ENCODE measurements at places on chromosomes 1 and 21.

DNA sequence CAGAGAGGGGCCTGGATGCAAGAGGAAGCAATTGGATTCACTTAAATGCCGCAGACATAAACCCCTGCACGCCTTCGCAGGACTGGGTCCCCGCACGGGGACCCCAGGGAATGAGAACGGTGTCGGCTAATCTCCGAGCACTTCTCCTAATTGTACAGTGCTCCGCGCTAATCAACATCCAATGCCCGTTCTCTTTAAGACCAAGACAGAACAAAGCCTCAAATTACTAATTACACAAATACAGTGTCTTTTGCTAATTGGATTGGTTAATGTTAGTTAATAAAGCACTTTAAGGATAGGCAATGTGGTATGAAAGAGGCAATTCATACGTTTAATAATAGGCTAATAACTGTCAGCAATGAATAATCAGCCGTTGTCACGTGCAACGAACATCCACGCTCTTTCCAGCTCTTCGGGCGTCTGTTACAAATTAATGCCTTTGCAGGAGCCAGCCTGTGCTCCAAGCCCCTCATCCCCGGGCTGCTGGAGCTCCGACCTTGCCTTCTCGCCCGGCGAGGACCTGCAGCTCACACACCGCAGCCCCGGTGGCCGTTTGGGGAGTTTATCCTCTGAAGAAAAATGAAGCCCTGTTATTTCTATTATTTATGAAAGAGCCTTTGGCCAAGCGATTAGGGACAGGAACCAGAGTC is 157.8 kb downstream of the PRDM16 start:
- no peak for DNase-seq

DNA sequence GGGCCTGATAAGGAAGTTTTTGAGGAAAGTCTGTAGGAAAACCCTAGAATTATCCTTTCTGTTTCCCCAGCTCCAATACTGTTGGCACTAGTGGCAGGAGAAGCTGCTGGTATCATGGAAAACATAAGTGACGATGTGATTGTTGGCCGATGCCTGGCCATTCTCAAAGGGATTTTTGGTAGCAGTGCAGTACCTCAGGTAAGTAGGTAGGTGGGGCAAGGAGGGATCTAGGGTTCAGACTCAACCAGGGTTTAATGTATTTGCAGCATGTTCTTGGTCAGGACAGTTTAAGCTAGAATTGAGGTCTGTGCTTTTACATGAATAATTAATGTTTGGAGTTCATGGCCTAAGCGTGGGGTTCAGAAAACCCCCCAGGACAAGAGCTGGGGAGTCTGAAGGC is 62.1 kb downstream of the KDM1A start:
- no peak for DNase-seq

DNA sequence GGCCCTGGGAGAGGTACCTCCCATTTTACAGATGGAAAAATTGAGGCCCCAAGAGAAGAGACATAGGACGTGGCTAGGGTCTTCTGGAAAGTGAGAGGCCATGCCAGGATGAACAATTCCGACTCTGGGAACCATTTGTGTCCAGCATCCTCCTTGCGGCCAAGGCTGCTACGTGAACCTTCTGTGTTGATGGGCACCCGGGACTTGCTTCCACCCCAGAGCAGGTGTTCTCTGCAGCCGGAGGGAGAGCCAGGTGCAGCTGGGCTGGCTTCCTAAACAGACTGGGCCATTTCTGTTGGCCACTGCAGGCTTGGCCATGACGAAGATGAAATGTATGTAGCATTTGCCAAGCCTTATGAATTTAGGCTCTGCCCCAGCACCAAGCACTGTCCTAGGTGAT is 118.9 kb downstream of the PRDM2 start:
- DNase-seq, result no peak

GRCh38 chr1:44275296-44275962 is 62.2 kb downstream of the DMAP1 start:
- no peak for DNase-seq
